ENCODE measurements at places on chromosomes 1 and 21.

DNA sequence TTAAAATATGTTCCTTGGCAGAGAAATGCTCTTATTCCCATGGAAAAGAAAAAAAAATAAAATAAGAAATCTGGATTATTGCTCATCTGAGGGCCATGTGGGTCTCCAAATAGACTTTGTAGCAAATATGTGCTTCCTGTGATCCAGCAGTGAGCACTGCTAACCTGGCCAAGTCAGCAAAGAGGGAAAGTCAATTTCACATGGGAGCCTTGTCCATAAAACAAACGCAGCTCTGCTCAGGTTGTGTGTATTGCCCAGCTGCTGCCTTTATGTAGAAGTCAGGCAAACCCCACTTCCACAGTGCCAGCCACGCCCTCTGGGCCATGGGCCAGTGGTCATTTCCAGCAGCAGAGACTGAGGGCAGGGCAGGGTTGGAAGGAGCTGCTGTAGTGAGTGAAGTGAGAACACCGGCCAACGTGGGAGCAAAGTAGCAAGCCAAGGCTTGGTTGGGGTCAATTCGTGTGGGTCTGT is 174.3 kb downstream of the LYPLAL1 start:
- no peaks in the 10 kb centered on the region for H3K36me3 ChIP-seq
- no peaks in the 10 kb centered on the region for H3K4me1 ChIP-seq
- DNase-seq = no peak

DNA sequence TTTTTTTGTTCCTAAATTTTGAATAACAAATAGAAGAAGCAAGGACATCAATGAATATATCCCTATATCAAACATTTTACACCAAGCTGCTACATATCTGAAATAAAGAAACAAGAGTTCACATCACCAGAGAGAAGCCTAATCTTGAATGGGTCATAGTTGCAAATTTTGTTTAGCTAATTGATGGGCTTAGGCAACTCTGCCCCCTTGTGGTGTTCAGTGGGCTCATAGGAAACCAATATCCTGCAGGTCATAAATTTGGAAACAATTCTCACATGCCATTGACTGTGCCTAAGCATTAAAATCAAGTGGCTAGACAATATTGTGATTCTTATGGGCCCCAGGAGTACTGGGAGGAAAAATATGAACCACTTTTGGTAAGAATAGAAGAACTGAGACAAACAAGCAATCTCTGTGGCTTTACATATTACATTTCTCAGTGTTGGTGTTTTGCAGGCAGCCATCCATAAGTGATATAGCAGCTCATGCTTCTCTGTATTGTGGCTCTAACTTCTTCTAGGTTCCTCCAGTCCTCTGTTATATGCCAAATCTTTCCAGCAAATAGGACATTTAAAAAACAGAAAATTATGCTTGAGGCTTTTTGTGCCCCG is 1262.8 kb upstream of the PRMT6 start:
- H3K27me3 ChIP-seq = no peaks in the 10 kb centered on the region
- no peaks in the 10 kb centered on the region for H3K36me3 ChIP-seq
- no peak for DNase-seq
- H3K4me3 ChIP-seq = no peak overlapping the region

DNA sequence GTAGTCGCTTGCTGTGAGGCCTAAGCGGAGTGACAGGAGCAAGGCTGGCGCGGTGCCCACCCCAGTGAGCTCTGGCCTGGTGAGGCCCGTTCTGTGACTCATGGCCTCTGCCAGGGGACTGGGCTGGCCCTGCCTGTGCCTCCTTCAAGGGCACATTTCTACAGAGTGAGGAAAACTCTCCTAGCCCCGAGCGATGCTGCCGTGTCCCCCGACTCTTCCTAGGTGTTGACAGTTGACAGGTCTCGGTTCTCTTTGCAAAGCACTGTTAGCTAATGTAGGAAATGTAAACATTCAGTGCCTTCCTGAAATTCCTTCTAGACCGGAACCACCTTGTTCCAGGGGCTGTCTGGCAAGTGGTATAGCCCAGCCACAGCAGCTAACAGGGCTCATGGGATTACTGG is 43.9 kb downstream of the ABCG1 start:
- H3K4me3 ChIP-seq = no peak overlapping the region
- no peak overlapping the region for H3K27ac ChIP-seq
- H3K27me3 ChIP-seq = no peaks in the 10 kb centered on the region
- DNase-seq = no peak
- no peaks in the 10 kb centered on the region for H3K36me3 ChIP-seq
- H3K4me1 ChIP-seq = peaks cover 7% of the 10 kb centered on the region

- no peaks in the 10 kb centered on the region for H3K36me3 ChIP-seq
- H3K27me3 ChIP-seq = peaks cover 3% of the 10 kb centered on the region
- no peak for DNase-seq
- peaks cover 40% of the 10 kb centered on the region for H3K4me1 ChIP-seq
- H3K4me3 ChIP-seq = no peak overlapping the region
These were observed 27.1 kb upstream of the C1orf105 start for GRCh38 chr1:172393354-172393753.

Data from activated T-helper 2 cell treated with anti-CD3 and anti-CD28 coated beads, Interferon-gamma antibody, Interleukin-2, Interleukin-4, amounts not matched to agents 10 μg/mL and 5 μg/mL and 100 μg/mL, durations not matched to agents 14 hours and 24 hours and 36 hours (primary cell).